Activated T-helper 1 cell treated with anti-CD3 and anti-CD28 coated beads, Interleukin-2, amount 50 U/mL, for 16 hours (primary cell): ENCODE measurements at places on chromosomes 2 and 18.

- DNase-seq: no peak
Measured at GRCh38 chr2:190343089-190343535, 277 bp upstream of the INPP1 start.

GRCh38 chr2:238938003-238938400 lies 90.1 kb downstream of the TWIST2 start:
- DNase-seq: no peak

GRCh38 chr2:42921147-42921520 lies 128.8 kb upstream of the HAAO start:
- DNase-seq: no peak

DNA sequence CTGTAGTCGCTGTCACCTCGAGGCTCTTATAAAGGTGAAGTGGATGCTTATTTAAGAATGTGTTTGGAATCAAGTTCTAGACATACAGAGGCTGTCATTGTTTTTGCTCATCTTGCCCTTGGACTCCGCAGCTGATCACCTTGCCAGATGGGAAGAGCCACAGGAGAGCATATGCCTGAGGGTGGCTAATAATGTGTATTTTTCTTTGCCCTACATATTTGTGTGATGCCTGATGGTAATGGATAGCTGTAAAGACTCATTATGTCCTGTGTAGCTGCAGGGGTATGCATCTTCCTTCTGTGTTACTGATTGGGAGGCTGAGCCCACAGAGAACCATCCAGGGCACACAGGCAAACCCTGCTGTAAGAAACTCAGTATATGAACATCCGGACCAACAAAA lies 61.7 kb downstream of the PRKCE start:
- no peak for DNase-seq

DNA sequence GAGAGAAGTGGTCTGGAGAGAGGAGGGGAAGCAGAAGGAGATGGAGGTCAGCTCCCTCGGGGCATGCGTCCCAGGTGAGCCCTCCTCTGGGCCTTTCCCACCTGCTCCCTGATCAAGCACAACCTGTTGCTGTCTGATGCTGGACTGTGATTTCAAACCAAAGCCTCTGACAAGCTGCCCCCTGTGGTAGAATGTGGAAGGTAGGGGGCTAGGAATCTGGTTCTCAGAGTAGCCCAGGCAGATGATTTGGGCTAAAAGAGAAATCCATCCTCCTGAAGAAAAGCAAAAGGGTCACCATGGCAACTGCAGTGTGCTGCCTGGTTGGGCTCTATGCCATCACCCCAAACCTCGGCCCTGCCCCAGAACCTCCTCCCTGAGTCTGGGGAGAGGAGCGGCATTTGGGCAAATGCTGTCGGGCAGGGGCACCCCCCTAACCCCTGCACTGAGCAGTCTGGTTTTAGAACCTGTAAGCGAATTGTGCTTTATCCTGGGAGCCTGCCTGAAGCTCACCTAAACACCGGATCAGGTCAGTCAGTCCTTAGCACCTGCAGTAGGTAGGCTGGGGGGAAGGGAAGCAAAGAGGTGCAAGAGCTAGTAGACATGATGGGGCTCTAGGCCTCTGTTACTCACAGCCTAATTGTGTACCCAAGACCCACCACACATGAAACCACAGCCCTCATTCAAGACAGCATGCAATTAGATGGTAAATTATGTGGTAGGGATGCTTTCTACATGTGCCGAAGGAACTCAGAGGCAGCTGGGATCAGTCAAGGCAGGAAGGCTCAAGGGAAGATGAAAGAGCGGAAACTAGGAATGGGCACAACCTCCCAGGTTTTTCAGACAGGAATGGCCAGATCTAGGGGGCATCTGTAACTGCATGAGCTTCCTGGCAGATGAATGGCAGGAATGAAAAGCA lies 83.5 kb downstream of the DNMT3A start:
- no peak for DNase-seq

- no peak for DNase-seq
Measured at GRCh38 chr2:209772290-209772685, 656 bp downstream of the UNC80 start.

- no peak for DNase-seq
Measured at GRCh38 chr2:37323176-37323780, 1.4 kb downstream of the PRKD3 start.

DNA sequence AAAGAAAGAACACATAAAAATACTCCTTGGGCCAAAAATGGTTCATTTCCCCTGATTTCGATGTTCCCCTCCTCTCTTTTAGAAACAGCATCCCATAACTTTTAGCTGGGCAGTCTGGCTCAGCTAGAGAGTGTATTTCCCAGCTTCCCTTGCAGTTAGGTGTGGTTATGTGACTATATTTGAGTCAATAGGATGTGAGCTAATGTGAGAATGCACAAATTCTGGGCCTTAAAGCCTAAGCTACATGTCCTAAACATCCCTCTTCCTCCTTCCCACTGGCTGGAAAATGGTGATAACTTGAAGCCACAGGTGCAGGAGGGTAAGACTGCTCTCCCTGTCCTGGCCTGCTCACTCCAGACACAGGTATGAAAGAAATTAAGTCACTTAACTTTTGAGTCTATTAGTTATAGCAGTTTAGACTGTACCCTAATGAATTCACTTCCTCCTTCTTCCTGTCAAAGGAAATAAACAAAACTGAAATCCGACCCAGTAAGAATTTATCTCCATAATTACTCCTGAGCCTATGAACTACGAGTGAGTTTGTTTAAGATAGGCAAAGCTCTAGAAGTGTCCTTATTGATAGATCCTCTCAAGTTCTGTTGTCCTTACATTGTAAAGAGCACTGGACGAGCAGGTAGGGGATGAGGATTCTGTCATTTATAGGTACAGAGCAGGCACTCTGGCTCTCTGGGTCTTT lies 177.6 kb downstream of the MTX2 start:
- DNase-seq: no peak

- DNase-seq: no peak
Measured at GRCh38 chr2:20196657-20197161, 28.2 kb downstream of the SDC1 start.

DNA sequence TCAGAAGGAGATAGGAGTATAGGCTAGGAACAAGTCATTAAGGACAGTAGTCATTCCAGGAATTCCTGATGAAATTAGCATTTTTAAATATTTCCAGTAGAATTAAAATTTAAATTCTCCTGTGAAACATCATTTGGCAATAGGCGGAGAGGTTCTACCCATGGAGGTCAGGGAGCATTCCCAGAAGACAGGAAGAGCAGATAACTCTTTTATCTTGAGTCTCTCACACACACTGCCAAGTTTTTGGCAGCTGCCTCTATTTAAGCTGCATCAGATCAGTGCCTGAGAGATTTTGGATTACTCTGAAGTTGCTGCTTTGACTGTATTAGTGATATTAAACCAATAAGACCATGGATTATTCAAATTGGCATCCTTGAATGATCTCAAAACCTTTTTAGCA lies 714.7 kb downstream of the EPHA4 start:
- DNase-seq: no peak

GRCh38 chr18:23837591-23837990 lies 148.3 kb downstream of the LAMA3 start:
- DNase-seq: no peak

DNA sequence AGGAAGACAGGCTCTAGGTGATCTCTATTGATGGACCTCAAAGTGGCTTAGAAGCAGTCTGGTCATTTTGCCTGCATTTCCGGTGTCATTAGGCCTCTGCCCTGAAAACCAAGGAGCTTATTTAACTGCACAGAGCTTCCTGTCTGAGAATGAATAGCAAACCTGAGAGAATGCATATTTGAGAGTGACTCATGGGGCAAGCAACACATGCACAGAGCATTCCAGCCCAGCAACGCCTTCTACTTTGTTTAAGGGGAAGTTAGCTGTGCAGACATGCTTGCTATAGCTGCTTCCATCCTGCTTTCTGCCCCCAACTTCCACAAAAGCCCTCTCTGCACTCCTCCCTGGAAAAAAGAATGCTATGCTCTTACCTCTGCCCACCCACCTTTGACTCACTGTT lies 232.8 kb downstream of the GRB14 start:
- DNase-seq: no peak

- DNase-seq: no peak
Measured at GRCh38 chr2:102269200-102269524, 42.2 kb upstream of the IL1RL1 start.

DNA sequence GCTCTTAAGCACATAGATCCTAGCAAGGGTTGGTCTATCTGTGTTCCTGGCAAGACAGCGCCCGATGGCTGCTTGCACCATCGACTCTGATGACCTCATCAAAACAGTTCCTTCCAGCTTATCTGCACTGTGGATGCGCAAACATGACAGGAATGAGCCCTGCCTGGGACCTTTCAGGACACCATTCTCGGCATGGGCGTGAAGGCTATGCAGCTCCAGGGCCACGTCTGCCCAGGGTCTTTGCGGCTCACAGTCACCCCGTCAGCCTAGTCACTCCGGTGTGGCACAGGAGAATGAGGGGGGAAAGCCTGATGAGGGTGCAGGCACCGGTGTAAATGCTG lies 147.8 kb upstream of the TWIST2 start:
- DNase-seq: no peak
